ENCODE measurements at places on chromosomes 2 and 18.

DNA sequence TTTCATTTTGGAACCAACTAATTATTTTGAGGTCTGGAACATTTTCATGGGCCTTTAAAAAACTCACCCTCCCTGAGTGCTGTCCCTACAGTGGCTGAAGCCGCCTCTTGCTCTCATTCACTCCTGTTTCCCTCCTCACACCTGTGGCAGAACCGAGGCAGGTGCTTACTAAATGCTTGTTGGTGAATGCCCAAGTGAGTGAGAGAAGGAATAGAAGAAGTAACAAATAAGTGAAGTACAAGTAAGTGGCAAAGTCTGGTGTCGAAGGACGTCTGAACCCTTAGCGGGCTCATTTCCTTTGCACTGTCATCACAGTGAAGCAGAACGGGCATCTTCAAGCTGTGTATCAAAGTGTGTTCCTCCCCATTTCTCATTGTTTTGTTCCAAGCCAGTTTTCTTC lies 135.2 kb downstream of the RHBDD1 start:
- DNase-seq = no peak

- no peak for DNase-seq
Observed at GRCh38 chr2:71614976-71615766, 161.8 kb downstream of the DYSF start.

DNA sequence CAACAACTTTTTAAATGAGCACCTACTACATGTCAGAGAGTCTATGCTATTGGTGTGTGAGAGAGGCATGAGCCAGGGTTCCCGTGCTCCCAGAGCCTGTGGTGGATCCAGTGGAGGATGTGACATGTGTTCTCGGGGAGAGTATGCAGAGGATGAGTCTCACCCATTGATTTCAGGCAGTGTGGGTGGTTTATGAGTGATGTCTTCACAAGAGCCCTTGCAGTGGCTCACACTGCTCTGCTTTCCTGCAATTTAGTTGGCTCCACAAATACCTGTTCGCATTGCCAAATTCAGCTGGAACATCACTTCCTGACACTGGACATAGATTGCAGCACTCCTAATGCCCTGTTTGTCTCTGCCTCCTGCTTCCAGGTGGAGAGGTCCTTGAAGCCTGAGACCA lies 243.6 kb upstream of the CXCR4 start:
- DNase-seq = no peak

- no peak for DNase-seq
Observed at GRCh38 chr18:13292736-13293135, 74.2 kb downstream of the LDLRAD4 start.

DNA sequence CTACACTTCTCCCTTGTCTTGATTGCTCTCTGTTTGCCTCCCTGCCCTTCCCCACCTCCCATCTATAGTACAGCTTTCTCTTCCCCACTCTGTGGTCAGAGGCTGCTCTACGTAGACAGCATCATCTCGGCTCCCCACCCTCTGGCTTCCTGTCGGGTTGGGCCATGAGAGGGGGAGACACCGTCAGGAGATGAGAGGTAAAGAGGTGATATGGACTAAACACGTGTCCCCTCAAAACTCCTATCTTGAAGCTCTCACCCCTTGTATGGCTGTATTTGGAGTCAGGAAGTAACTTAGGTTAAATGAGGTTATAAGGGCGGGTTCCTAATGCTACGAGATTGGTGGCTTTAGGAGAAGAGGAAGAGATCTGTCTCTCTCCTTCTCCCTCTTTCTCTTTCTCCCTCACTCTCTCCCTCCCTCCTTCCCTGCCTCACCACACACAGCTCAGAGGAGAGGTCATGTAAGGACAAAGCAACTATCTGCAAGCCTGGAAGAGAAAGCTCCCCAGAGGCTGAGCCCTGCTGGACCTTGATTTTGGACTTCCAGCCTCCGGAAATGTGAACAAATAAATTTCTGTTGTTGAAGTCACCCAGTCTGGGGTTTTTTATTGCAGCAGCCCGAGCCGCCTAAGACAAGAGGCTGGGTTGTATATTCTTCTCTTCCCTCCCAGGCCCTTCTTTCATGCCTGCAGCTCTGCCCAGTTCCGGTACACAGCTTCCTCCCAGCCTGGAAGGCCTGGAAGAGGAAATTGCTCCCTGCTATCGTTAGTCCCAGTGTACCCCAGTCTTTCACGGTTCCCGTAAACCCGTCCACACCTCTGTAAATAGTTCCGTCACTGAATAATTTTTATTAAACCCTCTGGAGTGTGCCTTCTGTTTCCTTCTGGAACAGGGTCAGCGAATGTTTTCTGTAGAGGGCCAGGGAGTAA lies 138.0 kb downstream of the AKAIN1 start:
- DNase-seq = peak; percentile 51

DNA sequence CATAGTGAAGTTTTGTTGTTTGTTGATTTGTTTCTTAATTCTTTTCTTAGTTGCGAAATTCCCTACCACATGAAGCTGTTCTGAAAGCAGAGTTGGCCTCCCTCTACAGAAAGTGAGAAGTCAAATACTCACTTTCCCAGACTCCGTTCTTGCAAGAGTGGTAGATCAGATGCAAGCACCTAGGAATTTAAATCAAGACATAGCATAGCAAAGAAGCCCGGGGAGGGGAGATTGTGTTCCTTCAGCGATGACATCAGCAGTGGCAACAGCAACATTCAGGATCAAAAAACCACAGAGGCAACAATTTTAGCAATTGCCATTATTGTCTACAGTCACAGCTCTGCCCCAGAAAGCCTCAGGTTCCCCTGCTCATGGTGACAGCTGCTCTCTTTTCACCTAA lies 580.0 kb downstream of the RNF144A start:
- no peak for DNase-seq

- DNase-seq = no peak
Observed at GRCh38 chr2:105489168-105489878, 90.5 kb upstream of the FHL2 start.

- no peak for DNase-seq
Observed at GRCh38 chr2:180734382-180734781, 246.0 kb upstream of the UBE2E3 start.

- no peak for DNase-seq
Observed at GRCh38 chr18:26764586-26764985, 100.9 kb downstream of the AQP4 start.

DNA sequence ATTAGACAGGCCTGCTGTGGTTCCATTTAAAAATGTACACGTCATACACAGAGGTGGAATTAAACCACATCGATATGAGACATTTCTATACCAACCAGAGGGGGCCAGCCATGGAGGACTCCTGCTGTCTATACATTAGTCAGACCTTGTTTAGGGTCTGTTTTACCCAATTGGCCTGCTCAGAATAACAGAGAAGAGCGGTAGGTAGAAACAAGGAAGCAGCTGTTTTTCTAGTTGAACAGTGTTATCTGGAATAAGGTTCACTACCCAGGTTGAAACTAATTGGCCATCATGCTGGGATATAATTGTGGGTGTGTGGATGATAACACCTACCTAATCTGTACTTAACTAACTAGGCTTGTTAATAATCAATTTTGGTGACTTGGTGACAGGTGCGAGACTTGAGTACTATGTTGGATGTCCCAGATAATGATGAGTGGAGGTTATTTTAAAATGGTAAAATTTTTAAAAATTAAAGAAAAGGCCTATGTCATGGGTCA lies 47.5 kb downstream of the RHBDD1 start:
- DNase-seq = no peak

DNA sequence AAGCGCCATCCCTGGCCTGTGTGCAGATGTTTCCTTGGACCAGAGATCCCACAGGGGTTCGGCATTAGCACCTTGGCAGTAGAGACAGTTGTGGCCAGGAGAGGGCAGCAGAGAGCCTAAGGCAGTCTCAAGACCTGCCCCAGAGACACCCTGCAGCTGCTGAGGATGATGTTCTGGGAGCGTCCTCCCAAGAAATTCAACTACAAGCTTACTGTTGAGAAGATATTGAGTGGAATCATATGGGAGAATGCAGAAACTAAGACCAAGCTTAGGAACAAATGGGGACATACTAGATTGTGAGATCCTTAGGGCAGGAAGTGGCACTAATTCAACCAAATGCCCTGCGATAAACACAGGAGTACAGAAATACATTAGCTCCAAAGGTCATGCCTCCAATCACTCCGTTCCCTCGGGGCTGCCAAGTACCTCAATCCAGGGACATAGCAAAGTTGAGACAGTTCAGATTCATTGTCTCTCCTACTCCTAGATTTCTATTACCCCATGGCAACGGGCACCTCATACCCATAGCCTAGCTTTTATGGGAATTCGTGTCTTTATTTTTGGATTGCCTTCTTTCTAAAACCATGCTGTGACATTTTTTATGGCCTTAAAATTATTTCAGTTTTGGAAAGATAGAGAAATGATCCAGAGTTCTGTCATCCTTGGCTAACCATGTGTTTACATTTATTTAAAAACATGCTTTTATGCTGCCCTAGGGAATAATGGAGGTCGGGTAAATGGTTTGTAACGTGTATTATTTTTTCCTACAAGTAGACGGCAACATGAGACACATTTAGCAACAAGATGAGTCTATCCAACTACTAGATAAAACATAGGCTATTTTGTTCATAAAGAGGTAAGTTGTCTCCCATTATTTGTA lies 2.2 kb upstream of the ERMN start:
- DNase-seq = peak; percentile 94

GRCh38 chr2:98759827-98760625 lies 29.1 kb upstream of the MGAT4A start:
- DNase-seq = no peak

DNA sequence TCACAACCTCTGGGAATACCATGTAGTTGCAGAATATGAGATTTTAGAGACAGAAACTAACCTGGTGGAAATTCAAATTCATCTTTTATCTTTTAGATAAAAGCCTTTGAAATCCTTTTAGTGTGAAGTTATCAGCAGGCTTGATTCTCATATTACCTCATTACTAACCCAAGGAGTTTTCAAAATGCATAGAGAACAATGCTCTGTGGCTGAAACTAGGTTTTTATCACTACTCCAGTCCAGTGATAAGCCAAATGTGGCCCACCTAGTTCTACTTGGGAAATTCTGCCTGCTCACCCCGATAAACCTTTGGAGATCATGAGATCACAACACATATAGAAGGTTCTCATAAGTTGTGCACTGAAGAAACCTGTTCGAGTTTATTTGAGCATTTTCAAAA lies 121.7 kb downstream of the MMADHC start:
- no peak for DNase-seq

GRCh38 chr2:77807531-77808215 lies 285.5 kb upstream of the LRRTM4 start:
- no peak for DNase-seq

DNA sequence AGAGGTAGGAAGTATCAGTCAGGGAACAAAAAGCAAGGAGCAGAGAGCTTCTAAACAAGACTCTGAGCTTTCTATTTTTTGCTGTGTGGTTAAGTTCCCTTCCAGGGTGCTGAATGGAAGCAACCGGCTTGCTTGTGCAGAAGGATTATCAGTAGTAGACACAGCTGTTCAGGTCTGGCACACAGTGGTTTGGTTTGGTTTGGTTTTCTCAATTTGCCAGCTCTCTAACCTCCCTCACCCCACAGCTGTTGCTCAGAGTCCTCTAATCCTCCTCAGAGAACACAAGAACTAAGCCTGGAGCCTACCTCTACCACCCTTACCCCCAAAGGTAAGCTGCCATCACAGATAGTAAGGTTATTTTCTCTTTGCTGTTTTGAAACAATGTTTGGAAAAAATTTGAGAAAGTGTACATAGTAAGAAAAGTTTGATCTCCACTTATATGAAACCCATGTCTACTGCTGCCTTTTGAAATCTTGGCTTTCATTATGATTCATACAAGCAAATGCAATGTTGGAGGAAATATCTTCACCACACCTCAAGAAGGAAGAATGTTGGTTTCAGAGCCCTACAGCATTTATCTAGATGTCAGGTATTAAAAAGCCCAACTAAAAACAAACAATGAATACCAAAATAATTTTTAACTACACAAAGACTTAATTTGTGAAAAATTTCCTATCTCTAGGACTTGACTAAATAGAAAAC lies 255.3 kb downstream of the NR4A2 start:
- peak; percentile 34 for DNase-seq

- peak; percentile 28 for DNase-seq
Observed at GRCh38 chr2:21256006-21256405, 132.2 kb downstream of the TDRD15 start.

GRCh38 chr2:160507046-160507407 lies 13.4 kb upstream of the RBMS1 start:
- DNase-seq = no peak

Measured in Kasumi-1 (cell line).